ENCODE measurements at places on chromosomes 3 and 15.

DNA sequence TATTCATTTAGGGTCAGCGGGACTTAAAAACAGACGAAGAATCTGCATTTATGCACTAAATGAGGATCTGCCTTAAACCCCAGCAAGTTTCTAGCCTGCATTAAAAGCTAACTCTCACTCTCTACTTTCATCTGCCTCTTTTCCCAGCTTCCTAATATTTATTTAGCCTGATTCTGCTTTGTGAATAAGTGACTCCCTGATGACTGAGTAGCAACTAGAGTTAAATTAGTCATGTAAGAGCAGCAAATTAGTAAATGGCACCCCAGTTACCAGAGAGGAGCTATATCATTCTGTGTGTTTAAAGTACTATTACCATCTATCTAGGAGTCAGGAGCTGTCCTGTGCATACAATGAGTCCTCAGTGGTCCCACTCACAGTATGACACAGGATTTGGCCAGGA, 391.0 kb upstream of the RORA start:
- DNase-seq, result no peak

DNA sequence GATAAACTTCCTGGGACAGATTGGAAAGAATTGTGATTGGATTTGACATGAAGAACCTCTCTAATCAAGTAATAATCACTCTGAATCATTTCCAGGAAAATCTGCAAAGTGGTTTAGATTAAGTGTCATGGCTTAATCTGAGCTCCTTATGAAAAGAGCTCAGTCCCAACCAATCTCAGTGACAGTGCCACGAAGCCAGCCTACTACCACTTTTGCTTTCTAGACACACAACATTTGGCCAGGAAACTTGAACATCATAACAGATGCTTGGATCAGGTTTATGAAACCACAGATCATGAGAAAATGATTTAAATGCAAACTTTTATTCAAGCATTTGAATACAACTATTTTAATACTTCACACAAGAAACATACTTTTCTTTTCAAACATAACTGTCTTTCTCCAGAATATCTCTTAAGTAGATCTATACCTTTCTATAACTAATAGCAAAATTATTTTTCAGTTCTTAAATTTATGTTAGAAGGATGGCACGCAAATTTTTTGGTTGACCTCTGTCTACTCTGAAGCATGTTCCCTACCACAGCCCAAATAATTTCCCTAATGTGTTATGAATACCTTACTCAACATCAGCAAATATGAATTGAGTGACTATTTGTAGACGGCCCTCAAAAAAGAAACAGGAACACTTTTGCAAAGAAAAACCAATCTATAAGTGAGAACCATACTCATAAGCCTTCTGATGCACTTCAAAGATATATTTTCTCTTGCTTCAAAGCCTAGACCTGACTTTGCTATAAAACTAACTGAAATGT, 495.0 kb upstream of the ZNF385D start:
- DNase-seq, result peak; percentile 34

- DNase-seq, result no peak
Observed at GRCh38 chr15:69074843-69075224, 60.3 kb downstream of the NOX5 start.

DNA sequence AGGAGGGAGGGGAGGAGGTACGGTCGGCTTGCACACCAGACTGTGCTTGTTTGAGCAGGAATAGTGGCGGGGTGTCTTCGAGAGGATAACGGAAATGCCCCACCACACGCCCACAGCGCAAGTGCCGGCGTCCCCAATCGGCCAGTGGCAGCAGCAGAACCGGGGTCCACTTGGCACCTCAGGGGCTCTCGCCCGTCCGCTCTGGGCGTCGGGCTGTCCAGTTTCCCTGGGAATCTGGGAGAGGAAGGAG, 53.7 kb downstream of the CCDC54 start:
- DNase-seq, result no peak

GRCh38 chr3:119681279-119681678, 4.1 kb upstream of the COX17 start:
- DNase-seq, result peak; percentile 55

DNA sequence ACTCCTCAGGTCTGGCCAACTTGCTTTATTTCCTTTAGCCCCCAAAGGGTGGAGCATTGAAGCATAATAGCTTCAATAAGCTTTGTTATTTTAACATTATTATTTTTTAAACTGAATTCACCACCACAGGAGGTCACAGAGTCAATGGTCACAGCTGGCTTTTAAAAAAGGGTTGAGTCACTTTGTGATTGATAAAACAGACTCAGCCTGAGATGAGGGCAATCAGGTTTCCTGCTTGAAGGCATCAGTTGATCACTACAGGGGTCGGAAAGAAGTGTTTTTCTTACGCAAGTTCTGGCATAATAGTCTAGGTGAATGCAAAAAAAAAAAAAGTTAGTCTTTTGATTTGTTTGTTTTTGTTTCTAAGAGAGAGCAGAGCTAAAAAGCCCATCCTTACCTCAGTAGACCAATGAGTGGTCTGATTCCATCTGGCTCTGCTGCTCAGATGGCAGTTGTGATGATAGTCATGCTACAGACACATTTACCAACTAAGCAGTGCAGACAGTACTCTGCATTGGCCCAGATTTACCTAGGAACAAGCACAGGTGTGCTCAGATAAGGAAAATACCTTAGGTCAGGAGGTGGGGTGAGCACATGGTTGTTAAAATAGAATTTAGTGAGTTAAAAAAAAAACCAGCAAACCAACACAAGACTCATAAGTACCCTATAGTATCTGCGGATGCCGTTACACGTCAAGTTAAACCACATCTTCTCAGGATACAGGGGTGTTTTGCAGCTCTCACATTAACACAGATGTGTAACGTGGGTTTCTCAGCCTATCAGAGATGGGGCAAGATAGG, 22.6 kb downstream of the ZNF80 start:
- no peak for DNase-seq

GRCh38 chr3:170532573-170532972, 53.3 kb downstream of the SLC7A14 start:
- DNase-seq, result no peak

DNA sequence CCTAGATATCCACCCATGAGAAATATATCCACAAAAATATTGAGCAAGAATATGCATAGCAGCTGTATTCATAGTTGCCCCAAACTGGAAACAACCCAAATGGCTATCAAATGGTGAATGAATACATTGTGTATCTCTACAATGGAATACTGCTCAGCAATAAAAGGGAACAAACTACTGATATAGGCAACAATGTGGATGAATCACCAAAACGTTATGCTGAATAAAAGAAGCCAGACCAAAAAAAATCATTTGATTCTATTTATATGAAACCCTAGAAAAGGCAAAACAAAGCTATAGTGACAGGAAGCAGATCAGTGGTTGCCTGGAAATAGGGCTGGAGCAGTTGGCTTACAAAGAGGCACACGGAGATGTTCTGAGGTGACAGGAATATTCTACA, 15.5 kb upstream of the CMTM7 start:
- DNase-seq, result no peak

DNA sequence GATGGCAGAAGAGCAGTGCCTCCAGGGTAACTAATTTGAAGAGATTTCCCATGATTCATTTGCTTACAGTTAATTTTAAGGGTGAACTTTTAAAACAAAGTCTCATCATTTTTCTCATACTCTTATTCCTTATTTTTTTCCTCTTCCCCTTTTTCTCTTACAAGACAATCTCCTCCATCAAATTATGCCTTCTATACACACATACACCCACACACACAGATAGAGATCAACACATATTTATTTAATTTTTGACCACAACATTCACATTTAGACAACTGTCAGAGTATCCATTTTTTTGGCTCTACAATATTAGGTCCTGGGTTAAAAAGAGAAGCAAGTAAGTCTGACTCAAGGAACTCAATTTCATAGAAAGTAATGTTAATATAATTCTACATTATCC, 37.6 kb downstream of the AAGAB start:
- no peak for DNase-seq

- DNase-seq, result peak; percentile 94
Observed at GRCh38 chr15:70474471-70475406, 288.6 kb downstream of the UACA start.

DNA sequence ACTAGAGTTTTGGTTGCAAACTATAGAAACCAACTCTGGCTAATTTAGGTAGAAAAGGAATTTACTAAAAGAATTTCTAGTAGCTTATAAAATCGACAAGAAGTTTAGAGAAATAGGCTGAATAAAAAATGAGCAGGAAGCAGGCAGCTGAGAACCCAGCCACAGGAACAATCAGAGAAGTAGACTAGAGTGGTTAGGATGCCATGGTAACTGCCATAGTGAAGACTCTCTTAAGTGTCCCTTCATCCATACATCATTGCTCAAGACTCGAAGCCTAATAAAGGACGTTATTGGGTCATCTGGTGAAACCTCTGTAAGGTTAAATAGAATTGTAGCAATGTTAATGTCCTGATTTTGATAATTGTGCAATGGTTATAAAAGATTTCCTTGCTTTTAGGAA, 13.8 kb downstream of the AVEN start:
- DNase-seq, result no peak

DNA sequence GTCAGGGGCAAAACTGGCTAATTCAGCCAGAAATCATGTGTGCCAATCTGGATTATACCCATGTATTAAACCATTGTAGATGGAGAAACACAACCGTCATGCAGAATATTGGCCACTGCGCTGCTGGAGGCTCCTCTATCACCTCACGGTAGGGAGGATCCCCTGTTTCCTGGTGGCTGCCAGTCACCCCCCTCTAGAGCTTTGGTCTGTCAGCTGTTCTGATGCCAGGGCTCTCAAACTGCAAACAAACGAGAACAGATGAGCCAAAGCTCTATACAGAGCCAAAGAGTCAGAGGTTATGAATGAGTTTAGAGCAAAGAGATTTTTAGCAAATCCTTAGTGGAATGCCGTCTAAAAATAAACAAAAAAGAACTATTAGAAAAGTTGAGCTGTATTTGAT, 62.5 kb downstream of the IL20RB start:
- no peak for DNase-seq

GRCh38 chr3:17823036-17823435, 80.6 kb upstream of the TBC1D5 start:
- no peak for DNase-seq

- no peak for DNase-seq
Observed at GRCh38 chr3:66957367-66957766, 40.7 kb upstream of the KBTBD8 start.

DNA sequence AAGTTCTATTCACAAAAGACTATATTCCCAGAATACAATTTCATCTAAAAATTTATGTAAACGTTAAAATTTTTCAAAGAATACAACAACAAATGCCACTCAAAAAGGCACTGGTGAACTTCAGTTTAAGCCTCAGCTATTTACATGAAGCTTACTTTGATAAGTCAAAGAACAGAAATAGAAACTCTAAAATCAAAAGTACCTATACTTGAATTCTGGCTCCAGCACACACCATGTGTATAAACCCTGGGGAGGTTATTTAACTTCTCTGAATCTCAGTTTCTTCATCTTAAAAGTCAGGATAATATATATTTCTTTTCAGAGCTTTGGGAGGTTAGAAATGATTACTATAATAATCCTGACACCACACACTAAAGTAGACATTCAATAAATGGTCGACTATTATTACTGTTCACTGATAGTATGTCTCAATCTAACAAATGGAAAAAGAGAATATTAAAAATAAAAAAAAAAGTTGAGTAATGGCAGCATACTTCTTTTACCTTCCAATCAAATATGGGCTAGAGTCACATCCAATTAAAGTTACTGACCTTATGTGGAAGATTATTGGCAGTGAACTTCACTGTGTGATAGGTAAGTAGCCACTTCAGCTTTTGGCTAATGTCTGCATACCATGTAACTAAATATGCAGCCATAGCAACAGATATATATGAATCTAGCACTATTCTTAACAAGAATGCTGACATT, 248.4 kb downstream of the ISL2 start:
- no peak for DNase-seq

- DNase-seq, result no peak
Observed at GRCh38 chr3:156727519-156728205, 53.3 kb downstream of the TIPARP start.

DNA sequence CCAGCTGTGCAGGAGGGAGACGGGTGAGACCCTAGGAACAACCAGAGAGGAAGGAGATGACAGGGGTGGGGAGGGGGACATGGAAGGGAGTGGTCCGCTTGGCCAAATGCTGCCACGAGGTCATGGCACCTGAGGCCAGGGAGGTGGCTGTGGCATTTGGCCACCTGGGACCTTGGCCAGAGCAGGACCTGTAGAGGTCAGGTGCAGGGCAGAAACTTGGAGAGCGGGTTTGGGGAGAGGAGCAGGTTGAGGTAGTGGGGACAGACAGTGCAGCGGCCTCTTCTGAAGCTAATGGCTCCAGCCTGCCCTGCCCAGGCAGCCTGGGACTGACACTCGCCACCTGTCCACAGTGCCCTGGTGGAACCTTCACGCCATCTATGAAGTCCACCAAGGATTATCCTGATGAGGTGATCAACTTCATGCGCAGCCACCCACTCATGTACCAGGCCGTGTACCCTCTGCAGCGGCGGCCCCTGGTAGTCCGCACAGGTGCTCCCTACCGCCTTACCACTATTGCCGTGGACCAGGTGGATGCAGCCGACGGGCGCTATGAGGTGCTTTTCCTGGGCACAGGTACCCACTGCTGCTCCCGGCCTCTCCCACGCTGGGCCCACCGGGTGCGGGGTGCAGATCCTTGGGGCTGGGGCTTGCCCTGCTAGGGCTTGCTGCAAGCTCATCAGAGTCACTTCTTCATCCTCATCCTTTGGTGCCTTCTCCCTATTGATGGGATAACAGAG, 7.0 kb upstream of the GNAT1 start:
- no peak for DNase-seq

DNA sequence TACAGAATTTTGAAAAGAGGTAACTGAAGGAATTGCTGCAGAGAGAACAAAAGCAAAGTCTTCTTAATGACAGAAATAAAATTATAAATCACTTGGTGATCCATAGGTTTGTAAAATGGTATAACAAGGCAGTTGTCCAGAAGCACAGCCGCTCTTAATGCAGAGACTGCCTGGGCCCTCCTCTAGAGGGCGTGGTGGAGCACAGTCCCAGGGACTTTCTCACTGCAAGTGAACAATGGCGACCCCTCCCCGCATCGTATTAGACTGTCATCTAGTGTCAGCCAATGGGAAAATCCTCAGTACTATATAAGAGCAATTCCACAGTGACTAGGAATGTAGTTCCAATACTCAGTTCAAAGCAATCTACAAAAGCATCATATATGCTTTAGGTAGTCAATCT, 26.4 kb upstream of the ZBED2 start:
- peak; percentile 20 for DNase-seq

DNA sequence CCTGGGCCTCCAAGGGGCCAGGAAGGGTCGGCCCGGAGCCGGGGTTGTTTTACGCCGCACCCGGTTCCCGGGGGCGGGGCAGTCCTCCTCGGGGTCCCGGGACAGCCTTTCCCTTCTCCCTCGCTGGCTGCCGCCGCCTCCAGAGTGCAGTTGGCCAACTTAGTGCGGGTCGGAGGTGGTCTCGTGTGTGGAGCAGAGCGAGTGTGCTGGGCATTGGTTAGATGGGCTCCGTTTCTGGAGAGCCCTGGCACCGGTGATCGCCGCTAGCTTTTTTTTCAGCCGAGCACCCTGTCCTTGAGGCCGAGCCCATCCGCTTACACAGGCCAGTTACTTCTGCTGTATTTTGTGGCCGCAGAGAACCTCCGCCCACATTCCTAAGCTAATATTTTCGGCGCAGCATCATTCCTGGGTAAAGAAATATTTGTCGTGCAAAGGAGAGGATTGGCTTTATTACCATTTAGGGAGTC, 585 bp downstream of the KIF23 start:
- DNase-seq, result peak; percentile 97
